ENCODE measurements at places on chromosomes 16 and 17.

DNA sequence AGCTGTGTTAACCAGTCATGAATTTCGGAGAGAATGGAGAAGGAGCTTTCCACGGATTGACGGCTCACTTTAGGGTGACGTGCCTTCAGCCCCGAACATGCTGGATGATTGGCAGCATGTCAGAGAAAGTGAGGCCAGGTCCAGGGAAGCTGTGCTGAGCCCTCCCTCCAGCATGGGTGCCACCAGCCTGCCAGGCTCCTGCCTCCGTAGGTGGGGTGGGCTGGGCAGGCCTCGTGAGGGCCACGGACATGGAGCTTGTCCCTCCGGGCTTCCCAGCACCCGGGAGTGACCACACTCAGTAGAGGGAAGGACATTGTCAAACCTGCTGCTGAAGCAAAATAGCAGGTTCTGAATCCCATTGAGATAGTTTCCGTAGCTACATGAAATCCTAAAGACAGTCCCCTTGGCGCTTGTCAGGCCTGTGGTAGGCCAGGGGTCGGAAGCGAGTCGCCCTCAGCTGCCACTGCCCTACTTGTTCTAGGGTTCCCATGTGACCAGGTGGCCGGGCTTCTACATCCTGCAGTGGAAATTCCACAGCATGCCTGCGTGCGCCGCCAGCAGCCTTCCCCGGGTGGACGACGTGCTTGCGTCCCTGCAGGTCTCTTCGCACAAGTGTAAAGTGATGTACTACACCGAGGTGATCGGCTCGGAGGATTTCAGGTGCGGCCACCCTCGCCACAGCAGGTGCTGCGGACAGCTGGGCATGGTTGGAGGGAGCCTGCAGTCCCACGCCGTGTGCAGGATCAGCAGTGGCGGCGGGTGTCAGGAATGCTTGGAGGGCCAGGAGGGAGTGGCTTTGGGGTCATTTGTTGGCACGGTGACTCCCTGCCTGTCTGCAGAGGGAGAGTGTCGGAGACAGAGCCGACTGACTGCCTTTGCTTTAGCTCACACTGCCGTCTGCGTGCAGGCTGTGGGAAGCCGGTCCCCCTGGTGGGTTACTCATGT, 72.3 kb downstream of the SEC14L1 start:
- DNase-seq, result no peak

DNA sequence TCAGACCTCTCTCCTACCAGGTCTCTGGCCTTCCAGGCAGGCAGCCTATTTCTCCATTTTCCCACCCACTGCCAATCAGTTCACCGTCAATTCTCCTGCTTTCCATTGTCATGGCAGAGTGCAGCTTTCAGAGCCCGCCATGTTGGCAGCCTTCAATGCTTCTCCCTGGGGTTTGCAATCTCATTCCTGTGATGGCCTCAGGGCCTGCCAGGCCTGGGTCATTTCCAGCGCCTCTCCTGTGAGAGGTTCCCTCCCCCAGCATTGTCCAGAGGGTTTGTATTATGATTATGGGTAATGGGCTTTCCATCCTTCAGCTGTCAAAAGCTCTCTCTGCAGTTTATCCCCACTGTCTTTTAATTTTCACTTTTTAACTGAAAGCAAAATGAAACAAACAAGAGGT, 716.6 kb upstream of the CDH8 start:
- DNase-seq, result no peak

GRCh38 chr16:73845238-73846006, 451.2 kb upstream of the PSMD7 start:
- no peak for DNase-seq

- peak; percentile 98 for DNase-seq
Measured at GRCh38 chr17:59829217-59830006, 63.3 kb downstream of the TUBD1 start.
